NCI-H524 (cell line): ENCODE measurements at places on chromosomes 4 and X.
A peak's percentile ranks its signal among the peaks of the same experiment; 100 is the strongest.

GRCh38 chr4:1643971-1644735 lies 40.0 kb downstream of the FAM53A start:
- DNase-seq, result no peak

DNA sequence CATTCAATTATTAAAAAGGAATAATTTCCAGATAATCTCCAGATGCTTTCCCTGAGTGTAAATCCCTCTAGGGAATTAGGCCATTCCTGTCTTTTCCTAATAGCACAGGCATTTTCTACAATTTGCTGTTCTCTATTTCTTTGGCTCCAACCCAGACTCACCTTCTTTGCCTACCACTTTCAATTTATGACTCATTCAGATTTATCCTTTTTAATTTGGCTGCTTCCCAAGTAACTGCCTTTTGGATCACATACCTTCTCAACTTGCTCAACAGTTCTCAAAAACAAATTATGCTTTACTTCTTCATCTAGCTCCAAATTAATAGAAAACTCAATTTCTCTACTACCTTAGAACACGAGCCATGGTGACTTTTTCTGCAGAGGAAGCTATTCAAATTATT lies 1166.3 kb upstream of the PCDH7 start:
- peak; percentile 85 for DNase-seq

- no peak for DNase-seq
Measured at GRCh38 chrX:101079736-101080270, 1.1 kb downstream of the TMEM35A start.

- DNase-seq, result no peak
Measured at GRCh38 chr4:105469736-105470135, 4.1 kb downstream of the PPA2 start.

GRCh38 chrX:124791492-124792095 lies 445.2 kb downstream of the SH2D1A start:
- DNase-seq, result no peak

DNA sequence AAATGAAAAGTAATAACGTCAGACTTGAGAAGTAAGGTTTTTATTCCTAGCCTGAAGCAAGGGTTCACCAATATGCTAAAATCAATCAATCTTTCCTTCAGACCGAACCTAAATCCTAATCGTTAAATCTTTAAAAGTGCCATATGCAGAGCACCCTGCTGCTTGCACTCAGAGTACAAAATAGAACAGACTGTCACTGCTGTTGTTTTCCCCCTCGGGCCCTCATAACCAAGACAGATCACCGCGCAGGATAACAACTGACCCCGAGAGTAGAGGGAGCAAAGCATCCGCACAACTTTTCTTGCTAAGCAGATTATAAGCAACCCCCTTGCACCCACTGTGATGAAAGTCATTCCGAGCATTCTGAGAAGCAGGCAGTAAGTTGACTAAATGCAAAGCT lies 550.9 kb upstream of the NDST4 start:
- DNase-seq, result peak; percentile 31

DNA sequence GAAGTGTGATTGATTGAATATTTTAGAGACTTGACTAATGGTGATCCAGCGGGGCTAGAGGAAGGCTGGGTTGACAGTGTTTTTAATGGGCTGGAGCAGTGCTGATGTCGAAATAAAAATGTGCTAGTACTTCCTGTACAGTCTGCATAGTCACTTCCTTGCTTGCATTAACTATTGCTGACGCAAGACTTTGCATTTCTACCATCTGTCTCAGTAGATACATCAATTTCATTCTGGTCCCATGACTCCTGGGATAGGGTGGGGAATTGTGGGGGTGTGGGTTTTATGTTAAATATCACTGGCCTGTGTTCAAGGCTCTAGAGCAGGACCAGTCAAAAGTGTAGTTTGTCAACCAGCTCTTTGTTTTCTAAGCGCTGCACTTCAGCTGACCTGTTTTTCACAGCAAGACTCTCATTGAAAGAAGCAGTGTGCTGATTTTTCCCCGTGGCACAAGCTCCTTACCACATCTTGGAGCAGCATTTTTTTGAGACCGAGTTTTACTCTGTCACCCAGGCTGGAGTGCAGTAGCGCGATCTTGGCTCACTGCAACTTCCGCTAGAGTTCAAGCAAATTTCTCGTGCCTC lies 35.2 kb upstream of the PHEX start:
- no peak for DNase-seq

DNA sequence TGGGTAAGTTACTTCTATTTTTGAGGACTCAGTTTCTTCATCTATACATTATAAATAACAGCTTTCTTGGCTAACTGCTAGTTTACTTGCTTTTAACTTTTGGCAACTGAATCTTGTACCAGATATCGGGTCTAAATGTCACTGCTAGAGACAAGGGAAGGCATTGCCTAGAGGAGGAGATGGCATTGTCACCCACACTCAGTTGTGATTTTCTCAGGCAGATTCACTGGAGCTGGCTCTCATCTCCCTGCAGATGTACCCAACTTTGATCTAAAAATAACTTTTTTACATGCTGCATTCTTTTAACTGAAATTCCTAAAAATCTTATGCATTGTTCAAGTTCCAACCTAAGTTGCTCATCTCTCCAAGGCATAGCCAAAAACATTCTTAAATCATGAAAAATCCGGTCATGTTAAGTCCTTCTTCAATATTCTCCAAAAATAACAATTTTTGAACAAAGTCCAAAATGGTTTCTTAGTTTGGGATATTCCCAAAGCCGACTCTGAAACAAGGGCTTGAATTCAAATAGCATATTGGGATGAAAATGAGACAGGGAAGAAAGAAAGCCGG lies 469.0 kb upstream of the BOD1L1 start:
- no peak for DNase-seq

- DNase-seq, result no peak
Measured at GRCh38 chrX:154466907-154467306, 8.8 kb downstream of the PLXNA3 start.

DNA sequence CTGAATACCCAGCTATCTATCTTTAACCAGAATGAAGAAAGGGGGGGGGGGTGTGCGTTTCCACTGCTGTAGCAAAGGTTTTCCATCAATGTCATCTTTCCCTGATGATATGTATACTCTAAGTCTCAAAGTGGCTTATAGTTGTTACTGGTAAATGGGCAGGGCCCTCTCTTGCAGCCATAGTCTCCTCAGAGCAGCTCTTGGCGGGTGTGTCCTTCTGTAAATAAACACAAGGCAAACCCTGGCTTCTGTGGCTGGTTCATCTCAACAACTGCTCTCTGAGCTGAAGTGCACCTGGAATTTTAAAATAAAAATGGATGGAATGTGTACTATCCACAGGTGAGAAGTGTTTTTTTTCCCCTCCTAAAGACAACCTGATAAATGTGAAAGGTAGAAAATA lies 57.5 kb upstream of the SCML1 start:
- no peak for DNase-seq

GRCh38 chr4:5712517-5712916 lies 1.5 kb downstream of the EVC start:
- DNase-seq, result no peak

DNA sequence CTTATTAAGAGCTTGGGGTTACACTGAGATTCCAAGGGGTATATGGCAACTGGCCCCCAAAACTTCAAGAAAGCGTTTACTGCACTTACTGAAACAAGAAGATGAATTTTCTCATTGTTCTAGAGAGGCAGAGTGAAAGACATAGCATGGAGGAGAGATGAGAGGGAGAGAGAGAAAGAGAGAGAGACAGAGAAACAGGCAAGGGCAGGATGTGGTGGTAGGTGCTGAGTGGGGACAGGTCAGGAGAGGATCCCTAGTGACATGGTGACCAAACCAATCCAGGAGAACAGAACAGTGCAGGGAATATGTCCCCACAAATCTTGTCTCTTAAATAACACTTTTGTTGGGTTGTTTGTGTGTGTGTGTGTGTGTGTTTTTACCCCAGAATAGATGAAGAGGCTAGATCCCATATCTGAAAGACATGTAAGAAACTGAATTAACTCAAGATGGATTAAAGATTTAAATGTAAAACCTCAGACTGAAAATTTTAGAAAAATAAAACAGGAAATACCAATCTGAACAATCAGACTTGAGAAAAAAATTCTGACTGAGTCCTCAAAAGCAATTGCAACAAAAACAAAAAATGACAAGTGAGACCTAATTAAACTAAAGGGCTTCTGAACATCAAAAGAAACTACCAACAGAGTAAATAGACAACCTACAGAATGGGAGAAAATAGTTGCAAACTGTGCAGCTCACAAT lies 202.2 kb downstream of the QDPR start:
- DNase-seq, result no peak

GRCh38 chrX:136202889-136203288 lies 48.3 kb downstream of the MAP7D3 start:
- DNase-seq, result no peak

- DNase-seq, result no peak
Measured at GRCh38 chr4:184668511-184669114, 19.1 kb downstream of the PRIMPOL start.

DNA sequence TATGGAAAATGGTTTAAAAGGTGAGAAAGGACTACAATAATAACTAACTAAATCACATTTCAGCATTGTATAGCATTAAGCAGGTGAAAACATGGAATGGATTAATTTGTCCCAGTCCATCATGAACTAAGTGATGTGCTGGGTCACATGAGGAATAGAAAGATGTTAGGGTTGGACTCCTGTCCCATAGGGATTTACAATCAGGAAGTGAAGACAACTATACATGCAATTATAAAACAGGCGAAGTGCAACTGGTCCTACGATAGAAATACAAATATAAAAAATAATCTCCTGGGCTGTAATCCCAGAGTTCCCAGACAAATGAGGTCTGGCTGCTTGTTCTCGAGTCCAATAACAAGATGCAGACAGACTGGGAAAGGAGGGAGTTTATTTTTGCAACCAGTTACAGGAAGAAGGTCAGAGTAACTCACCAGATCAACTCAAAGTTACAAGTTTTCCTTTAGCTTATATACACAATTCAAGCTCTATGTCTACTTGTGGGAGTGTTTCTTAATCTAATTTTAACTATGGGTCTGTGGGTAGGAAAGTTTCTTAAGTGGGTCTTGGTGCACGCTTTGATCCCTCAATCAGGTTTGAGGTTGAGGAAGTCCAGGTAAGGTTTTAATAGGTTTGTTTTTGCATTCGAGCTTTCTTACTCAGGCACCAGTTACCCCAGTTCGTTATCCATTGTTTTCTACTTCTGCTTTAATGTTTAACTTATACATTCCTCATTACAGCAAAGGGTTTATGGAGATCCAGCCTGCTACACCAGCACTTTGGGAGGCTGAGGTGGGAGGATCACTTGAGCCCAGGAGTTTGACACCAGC lies 50.1 kb downstream of the IGFBP7 start:
- DNase-seq, result no peak

DNA sequence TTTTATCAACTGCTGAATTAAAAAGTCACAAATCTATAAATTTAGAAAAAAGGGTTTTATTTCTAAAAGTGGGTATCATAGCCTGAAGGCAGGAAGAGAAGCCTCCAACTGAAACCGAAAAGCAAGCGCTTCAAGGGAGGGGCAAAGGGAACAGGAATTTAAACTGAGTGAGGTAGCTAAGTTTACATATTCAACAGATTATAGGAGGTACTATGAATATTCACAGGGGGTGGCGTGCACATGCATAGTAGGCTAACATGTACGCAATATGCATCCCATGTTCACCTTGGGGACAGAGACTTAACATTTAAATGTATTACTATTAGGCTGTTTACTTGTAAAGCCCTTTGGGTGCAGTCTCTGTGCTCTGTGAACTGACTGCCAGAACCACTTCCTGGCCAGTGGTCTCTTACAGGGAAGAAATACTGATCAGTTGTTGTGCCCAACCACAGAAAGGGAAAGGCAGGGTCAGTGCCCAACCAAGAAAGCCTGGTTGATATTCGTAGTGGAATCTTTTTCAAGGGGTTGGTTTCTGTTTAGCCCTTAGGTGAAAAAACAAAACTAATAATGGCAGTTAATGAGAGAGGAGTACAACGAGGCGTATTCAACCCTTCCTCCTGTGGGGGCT lies 168.7 kb upstream of the GALNTL6 start:
- no peak for DNase-seq

DNA sequence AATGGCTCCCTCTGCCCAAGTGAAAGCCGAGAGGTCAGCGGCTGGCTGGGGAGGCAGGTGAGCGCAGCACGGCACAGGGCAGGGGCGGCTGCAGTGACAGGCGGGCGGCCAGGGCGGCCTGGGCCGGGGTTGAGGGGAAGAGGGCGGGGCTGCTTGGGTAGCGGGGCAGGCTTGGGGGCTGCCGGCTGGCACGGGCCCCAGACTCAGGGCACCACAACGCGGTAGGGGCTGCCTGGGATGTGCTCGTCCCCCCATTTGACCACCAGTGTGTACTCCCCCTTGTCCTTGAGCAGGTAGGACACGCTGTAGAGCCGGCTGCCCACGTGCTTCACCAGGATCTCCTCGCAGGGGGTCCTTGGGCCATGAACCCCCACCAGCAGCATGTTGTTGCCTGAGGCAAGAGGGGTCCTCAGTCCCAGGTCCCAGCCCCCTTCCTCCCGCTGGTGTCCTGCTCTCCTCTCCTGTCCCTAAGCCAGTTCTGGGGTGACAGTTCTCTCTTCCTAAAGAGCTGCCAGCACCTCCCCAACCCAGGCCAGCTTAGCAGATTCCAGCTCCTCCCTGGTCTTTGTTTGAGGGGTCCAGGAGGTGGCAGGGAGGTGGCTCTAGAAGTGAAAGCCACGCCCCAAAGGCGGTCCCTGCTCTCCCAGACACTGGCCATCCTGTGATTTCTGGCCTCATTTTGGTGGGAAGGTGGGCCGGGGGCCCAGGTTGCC lies 25.6 kb downstream of the FLNA start:
- DNase-seq, result no peak

DNA sequence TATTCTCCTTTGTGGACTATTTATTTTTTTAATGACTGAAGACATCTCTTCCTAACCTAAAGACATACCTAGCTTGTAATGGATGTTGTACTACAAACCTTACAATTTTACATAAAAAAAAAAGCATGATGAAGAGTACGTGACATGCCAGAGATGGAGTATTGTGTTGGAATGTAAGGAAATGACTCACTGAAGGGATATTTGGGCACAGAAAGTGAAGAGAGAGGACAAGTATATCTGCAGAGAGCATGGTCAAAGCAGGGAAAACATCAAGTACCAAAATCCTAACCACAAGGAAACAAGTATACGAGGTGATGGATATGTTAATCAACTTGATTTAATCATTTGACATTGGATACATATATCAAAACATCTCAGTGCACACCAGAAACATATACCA lies 1051.4 kb upstream of the PRKX start:
- DNase-seq, result no peak

GRCh38 chr4:73803213-73803612 lies 33.3 kb upstream of the CXCL6 start:
- no peak for DNase-seq

- DNase-seq, result no peak
Measured at GRCh38 chr4:120557372-120557771, 365.2 kb downstream of the PRDM5 start.

DNA sequence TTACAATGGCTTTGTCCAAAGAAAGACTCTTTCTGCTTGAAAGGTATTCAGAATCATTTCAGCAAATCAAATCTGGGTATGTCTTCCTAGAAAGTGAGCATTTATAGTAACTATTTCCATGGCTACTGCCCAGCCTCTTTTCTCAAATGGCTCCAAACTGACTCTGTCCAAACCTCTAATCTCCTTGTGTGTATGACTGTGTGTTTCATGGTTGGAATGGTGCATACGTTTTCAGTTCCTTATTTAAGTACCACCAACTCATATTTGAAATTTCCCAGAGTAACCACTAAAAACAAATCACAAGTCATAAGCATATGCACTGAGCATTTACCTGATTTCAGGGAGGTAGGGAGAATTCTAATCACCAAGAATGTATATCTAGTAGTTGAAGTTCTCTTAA lies 106.0 kb downstream of the TMEM144 start:
- DNase-seq, result no peak

- DNase-seq, result no peak
Measured at GRCh38 chr4:74254386-74254785, 53.9 kb upstream of the EPGN start.

GRCh38 chr4:26124753-26125321 lies 196.0 kb upstream of the RBPJ start:
- no peak for DNase-seq
